ENCODE measurements at places on chromosomes 1 and 21.

DNA sequence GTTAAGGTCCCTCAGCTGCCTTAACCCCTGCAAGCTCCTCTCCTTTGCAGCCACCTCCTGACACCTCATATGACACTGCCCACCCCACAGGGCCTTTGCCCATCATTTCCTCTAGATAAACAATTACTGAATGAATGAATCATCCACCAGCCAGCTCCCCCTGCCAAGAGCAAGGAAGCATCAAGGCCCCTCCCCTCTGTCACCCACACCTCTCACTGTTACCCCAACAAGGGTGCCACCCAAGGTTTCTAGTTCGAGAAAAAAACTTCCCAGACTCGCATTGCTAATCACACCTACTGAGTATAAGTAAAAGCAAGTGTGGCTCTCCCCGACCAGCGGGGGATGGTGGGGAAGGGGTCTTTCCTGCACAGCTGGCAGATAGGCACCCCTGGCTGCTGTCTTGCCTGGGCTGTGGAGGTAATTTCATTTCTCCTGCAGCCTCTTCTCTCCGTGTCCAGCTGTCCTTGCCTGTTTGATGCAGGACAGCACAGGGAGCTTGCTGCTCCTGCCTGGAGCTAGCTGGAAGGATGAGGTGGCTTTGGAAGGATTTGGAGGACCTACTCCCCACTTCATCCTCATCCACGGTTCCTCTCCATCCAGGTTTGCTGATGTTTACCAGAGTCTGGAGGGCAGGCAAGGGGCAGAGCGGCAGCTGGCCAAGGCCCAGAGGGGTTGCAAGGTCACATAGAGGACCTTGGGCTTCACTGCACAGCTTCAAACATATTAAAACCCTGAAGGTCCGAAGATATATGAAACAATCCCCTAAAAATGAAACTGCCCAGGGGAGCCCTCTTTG lies 33.1 kb upstream of the LBR start:
- DNase-seq, result peak; percentile 47

DNA sequence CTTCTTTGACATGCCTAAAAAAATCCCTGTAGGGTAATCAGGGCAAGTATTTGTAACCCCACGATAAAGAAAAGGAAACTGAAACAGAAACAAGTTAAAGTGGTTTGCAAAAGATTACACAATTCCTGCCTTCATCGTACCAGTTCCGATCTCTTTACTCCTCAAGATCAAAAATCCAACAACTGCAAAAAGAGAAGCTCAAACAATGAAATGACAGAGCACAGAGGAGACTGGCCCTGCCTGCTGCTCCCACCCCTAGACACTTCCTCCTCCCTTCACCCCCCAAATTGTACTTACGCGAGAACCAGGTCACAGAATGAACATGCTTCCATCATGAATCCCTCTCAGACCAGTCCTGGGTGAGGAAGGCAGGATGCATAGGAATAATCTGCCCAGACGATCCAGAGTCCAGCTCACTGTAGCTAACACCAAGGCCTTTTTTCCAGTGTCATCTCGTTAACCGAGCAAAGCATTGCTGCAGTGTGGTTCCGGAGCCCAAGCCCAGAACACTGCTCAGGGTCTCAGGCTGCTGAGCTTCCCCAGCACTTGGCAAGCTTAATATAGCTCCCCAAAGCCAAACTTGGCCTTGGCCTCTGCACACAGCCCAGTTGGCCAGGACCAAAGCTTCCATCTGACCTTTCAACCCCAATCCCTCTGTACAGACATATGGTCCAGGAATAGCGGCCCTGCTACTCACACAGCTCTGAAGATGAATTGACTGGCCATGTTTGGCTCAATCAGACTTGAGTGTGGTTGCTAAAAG lies 20.3 kb downstream of the RXRG start:
- no peak for DNase-seq

DNA sequence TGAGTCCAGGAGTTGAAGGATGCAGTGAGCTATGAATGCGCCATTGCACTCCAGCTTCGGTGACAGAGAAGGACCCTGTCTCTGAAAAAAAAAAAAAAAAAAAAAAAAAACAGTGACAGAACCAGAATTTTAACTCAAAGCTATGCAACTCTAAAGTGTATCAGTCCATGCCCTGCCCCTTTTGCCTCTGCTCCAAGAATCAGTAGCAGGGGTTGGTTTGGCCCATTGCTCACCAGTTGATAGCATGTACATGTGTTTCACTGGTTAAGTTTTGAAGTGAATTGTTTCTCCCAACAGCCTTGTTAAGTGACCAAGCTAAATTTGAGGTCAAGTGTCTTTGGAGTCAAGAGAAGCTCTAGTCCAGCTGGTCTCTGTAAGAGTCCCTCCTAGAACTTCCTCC lies 245.9 kb downstream of the PLPP3 start:
- no peak for DNase-seq

- no peak for DNase-seq
Measured at GRCh38 chr1:60133848-60134247, 60.3 kb upstream of the C1orf87 start.

DNA sequence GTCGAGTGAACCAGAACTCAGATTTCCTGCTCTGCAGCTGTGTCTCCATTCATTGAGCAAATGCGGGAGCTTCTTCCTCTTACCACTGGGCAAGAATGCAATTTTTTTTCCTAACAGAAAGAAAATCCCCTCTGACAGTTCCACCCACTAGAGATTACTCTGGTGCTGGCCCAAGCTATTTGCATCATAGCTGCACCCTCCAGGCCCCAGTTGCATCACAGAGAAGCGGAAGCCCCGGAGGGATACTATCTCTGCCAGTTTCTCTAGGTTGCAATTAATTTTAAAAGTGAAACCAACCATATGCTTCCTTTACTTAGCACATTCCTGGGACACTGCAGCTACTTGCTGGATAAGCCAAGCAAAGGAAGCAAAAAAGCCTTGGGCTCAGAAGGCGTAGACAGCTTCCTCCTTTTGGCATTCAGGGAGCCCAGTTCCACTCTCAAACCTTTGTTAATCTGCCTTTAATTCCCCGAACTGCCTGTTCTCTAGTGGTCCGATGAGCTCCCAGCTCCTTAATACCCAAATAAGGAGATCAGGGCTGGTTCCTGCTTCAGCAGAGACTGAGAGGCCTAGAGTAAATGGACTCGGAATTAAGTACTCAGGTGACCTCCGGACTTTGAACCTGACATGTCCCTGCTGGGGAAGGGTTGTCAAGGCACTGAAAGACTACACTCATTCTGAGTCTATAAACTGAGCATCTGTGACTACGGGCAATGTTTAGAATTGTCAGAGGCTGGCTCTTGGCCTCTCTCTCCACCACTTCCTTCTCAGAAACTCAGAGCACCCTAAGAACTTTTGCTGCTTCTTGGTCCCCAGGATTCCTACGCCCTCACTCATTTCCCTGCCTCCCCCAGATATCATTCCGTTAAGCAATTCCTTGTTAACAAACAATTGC lies 72.5 kb upstream of the TNFSF18 start:
- DNase-seq, result peak; percentile 45

DNA sequence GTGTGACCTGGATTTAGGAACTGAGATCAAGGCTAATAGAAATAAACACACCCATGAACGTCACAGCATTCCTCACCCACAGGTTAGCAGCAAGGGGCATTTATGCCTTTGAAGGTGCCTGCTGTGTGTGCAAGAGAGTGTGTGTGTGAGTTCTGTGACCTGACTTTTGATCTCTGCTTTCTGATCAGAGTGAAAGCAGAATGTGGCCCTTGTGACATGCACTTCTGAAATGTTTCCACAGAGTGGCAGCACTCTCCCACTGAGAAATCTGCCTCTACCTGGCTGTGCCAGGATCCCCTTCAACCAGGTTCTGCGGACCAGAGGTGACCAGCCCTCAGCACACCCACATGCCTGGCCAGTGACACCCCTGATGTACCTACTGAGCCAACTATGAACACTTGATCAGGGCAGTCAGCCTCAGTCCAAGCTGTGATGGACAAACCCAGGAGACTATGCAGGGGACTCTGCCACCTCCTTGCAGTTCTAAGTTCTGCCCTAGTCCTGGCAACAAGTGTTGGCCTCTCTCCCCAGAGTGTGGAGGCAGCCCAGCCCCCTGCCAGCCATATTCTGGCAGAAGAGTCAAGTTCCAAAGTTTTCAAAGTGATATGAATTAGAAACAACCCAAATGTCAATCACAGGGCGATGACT lies 41.0 kb downstream of the RXRG start:
- DNase-seq, result no peak

- DNase-seq, result no peak
Measured at GRCh38 chr1:2894381-2895041, 93.0 kb upstream of the TTC34 start.

DNA sequence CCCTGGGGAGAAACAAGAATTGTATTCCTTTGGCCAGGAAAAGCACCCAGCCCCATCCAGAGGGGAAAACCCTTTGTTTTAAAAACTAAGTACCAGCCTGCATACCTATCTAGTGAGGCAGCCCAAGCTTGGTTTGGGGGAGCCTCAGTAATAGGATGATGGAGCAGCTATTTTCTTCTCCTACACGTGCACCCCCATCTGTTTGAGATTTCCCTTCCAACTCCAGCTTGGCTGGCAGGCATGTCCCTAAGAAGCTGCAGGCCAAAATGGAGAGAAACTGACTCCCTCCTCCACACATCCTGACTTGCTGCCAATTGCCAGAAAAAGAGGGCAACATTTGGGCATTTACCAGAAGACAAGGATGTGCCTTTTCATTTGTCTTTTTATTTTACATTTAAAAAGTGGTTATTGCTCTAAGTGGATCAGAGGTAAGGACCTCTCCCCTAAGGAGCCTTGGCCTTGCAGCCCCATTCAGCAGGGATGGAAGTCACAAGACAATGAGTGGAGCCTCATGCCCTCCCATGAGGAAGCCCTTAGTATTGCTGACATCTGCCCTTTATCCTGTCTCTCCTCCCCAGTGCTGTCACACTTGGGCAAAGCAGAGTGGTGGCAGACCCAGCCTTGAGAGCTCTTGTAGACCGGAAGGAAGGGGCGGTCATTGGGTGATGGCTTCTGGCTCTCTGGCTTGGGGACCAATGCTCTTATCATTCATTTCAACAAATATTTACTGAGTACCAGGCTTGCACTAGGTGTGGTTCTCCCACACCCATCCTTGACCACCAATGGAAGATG lies 8.6 kb downstream of the FNDC5 start:
- DNase-seq, result no peak

- no peak for DNase-seq
Measured at GRCh38 chr1:160359559-160360226, 7.2 kb upstream of the NHLH1 start.

GRCh38 chr1:183898001-183898396 lies 93.1 kb downstream of the RGL1 start:
- DNase-seq, result no peak

- DNase-seq, result no peak
Measured at GRCh38 chr1:186183970-186184628, 191.0 kb downstream of the TPR start.

- DNase-seq, result peak; percentile 33
Measured at GRCh38 chr21:26846036-26846931, 1.1 kb upstream of the ADAMTS1 start.

GRCh38 chr1:113805639-113806038 lies 6.6 kb downstream of the RSBN1 start:
- no peak for DNase-seq

DNA sequence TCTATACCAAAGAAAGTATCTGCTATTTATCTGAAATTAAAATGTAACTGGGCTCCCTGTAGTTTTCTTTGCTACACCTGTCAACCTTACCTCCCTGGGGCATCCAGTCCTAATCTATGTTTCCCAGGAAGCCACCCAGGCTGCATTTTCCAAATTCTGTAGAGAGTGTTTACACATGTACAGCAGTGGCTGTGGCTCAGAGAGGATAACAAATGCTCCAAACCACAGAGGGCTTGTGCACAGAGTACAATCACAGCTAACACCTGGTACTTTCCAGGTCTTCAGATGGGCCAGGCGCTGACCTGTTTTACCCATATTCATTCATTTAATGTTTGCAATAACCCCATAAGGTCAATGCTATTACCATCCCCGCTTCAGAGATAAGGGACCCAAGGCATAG lies 146.5 kb upstream of the TNR start:
- no peak for DNase-seq

DNA sequence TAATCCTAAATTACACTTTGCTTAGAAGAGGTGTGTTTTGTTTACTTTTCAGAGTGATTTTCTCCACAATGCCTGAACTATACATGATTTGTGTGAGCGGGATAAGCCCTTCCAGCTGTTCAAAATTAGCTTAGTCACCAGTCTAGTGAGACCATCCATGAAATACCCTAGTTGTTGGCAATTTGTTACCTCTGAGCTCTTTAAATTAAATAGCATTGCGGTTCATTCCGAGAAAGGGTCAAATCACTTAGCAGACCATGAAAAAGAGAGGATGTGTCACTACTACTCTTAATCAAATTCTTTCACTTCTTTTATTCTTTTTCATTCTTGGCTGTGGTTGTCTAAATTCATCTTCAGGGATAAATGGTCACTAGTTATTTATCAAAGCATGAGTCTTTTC lies 11.9 kb upstream of the VAV3 start:
- no peak for DNase-seq

DNA sequence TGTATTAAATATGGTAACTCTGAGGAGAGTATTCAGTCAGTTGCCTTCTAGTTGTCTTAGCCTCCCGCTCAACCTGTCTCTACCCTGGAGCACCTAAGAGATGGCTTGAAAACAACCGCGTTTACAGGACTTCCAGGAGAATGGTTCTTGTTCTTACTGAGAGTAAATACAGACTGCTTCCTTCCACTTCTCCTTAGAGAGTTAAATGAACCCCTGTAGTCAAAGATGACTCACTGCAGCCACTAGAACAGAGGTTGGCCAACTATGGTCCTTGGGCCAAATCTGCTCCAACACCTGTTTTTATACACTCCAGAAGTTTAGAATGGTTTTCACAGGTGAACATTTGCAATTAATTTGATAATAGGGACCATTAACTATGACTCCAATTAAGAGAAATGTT lies 60.1 kb upstream of the ASB17 start:
- no peak for DNase-seq

GRCh38 chr1:9841460-9841859 lies 17.7 kb upstream of the CLSTN1 start:
- DNase-seq, result no peak

GRCh38 chr1:159532922-159533321 lies 2.9 kb downstream of the OR10J5 start:
- no peak for DNase-seq

- no peak for DNase-seq
Measured at GRCh38 chr1:98478121-98478520, 183.4 kb upstream of the SNX7 start.

- no peak for DNase-seq
Measured at GRCh38 chr1:70041317-70042045, 163.9 kb downstream of the LRRC40 start.

DNA sequence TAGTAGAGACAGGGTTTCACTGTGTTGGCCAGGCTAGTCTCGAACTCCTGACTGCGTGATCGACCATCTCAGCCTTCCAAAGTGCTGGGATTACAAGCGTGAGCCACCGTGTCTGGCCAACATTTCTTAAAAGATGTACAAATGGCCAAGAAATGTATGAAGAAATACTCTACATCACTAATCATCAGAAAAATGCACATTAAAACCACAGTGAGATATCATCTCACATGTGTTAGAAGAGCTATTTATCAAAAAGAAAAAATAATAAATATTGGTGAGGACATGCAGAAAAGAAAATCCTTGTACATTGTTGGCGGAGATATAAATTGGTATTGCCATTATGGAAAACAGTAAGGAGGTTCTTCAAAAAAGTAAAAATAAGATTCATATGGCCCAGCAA lies 33.6 kb upstream of the TNFSF18 start:
- no peak for DNase-seq
